ENCODE measurements at places on chromosomes 1 and 21.

DNA sequence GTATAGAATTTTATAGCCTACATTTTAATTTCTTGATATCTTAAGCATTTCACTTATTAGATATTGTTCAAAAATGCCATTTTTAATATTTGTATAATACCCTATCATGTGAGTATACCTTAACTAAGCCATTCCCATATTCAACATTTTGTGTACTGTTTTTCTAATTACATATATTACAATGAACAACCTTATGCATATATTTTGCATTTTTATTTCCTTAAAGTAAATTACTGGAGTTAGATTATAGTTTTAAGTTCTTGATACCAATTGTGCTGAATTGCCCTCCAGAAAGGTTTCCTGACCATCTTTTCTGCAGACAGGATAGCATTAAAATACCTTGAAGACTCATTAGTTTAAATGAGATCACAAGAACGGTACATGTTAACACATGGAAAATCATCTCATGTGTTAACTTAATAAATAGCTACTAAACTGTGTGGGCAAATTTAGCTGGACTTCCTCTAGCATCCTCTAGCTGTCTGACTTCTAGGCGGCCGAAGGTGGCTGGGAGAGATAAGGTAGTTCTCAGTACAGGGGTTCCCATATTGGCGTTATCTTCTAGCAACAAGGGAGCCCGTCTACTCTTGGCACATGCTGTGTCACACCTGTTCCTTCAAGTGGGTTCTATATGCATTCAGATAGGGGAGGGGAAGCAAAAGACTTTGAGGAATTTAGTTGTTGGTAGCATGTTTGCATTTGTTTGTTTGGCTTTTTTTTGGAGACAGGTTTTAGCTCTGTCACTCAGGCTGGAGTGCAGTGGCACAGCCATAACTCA is 8.9 kb downstream of the DCLRE1B start:
- no peak for DNase-seq

GRCh38 chr21:45947296-45947695 is 34.3 kb upstream of the COL6A1 start:
- DNase-seq: no peak

GRCh38 chr1:90850181-90850897 is 133.2 kb upstream of the BARHL2 start:
- no peak for DNase-seq

GRCh38 chr1:55064861-55065263 is 25.5 kb downstream of the PCSK9 start:
- no peak for DNase-seq

- no peak for DNase-seq
These were observed 3.0 kb downstream of the NHLH2 start for GRCh38 chr1:115837740-115838421.

- no peak for DNase-seq
These were observed 24.6 kb upstream of the PLA2G2C start for GRCh38 chr1:20210736-20211460.

DNA sequence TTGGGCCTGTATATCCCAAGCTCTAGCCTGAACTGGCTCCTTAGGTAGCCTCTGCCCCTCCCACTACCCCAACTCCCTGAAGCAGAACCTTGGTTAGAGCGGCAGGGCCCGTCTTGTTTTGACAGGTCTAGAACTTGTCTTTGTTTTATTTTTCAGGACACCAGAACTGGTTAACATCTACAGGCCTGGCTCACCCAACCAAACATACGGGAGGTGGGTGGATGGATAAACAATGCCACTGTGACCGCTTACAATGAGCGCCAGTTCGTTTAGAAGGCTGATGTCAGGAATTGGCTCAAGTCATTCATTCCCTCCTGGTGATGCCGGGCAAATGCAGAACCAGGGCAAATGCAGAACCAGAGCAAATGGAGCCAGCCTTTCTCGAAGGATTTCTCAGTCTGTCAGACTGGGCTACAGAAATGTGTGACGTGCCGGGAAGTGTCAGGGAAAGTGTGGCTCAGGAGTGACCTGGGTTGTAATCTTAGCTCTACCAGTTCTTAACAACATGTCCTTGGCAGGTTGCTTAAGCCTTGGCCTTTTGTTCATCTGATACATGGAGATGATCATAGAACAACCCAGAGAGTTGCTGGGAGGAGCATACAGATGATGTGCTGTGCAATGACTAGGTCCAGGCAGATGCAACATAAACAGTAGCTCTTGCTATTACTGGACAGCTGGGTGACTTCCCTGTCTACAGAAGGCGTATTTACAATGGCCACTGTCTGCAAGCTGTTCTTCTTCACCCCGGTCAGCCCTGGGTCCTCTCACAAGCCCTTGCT is 30.5 kb upstream of the BTG2 start:
- no peak for DNase-seq

DNA sequence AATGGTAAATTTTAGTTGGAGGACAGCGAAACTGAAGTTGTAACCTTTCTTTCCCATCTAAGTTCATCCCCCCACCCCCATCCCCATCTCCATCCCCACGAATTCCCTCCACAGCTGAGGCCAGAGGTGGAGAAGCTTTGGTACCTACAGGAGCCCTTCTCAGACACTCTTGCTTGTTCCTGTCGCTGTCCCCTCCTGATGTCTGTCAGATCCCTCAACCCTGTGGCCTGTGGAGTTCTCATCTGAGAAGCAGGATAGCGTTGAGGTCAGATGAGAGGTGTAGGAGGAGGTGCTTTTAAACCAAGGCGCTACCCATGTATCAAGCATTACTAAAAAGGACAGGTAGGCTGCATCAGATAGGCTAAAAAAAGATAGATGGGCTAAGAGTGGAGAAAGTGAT is 769 bp downstream of the NTPCR start:
- no peak for DNase-seq

DNA sequence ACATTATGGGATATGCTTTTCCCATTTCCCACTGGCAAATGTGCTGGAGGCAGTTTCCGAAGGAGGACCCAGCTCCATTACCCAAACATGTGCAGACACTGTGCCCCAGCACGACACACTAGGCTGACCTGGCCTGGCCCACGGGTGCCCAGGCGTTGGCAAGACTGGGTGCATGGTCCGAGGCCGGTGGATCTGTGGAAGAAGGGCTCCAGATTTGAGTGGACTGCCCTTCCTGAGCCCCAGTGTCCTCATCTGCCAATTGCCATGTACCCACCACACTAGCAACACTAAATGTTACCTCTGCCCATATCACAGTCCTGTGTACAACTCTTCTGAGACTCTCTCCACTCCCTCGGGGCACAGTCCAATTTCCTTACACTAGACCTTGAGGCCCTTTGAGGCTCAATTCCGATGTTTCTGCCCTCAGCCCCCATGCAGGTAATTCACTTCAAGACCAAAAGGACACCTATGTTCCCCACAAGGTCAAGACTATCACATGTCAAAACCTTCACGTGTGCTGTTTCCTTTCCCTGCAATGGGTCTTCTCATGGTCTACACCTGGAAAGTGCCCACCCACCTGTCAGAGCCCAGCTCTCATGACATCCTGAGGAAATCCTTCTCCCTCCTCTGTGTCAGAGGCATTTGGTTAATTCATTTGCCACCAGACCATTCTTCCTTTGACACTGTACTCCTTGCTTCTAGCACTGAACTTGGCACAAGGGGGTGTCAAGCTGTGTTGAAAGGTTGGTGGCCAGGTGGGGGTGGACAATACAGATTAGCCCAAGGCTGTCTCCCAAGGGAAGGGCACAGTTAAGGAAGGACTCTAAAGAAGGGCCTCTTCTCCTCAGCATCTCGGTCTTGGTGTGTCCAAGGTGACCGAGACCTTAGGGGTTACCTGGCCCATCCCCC is 124.9 kb downstream of the DMRTB1 start:
- DNase-seq: peak; percentile 11

- no peak for DNase-seq
These were observed 887.1 kb downstream of the LRRIQ3 start for GRCh38 chr1:73310797-73311381.

DNA sequence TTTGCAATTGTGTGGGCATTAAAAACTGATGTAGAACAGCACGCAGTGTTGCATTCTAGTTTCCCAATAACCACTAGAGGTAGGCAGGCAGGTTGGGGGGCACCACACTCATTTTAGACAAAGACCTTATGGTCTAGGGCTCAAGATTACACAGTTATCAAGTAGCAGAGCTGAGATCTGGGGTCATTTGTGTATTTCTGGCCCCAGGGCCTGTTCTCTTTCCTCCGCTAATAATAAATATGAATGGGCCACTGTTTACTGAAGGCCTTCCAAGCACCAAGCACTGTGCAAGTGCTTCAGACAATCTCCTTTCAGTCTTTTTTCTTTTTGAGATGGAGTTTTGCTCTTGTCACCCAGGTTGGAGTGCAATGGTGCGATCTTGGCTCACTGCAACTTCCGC is 23.9 kb downstream of the LDLRAD2 start:
- DNase-seq: no peak

- no peak for DNase-seq
These were observed 37.4 kb upstream of the ZBTB40 start for GRCh38 chr1:22414244-22414751.

GRCh38 chr21:44969931-44970755 is 30.3 kb downstream of the SLX9 start:
- DNase-seq: no peak

DNA sequence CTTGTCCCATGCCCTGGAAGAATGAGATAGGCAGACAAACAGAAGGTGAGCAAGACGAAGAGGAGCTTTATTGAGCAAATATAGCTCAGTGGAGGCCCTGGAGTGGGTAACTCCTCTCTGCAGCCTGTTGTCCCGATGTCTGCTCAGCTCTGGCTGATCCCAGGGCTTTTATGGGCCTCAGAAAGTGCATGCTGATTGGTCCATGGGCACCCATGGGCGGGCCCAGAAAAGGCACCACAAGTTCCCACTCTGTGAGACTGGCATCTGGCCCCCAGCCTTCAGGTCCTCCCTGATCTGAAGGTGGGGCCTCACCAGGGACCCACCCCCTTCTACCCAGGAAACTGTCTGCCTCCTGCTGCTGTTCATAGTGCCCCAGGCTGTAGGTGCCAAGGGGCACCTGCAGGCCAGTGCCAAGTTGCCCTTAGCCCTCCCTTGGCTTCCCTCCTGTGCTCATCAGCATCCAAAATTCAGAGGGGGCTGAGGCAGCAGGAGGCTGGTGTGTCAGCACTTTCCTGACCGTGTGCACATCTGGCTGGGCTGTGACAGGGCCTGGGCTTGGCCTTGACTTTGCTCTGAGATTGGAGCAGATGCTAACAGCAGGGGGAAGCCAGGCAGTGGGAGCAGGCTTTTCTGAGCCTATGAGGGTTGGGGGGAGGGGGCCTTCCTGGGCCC is 35.4 kb downstream of the ACTL8 start:
- no peak for DNase-seq

DNA sequence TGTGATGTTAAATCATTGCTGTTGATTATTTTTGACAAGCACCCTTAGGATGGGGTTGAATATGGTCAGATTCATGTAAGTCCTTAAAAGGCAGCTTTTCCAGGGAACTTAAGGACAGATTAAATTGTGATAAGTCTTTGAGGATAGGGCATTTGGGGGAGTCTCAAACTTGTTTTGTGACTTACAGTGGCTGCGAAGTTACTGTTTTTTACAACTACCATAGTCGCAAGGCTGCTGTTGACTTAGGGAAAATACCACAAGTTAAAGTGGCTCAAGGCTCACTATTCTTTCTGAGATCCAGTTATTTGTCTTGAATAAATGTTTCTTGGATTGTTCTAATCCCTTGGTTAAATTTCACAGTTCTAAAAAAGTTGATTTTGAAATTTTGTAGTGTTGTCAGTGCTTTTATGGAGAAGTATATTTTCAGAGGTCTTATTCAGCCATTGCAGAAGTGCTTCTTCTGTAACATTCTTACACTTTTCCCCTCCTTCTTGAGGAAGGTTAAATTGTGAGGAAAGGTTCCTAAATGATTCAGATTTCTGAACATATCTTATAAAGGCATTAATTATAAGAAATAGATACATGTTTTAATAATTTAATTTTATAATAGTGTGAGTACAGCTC is 47.0 kb upstream of the MPC2 start:
- DNase-seq: no peak

DNA sequence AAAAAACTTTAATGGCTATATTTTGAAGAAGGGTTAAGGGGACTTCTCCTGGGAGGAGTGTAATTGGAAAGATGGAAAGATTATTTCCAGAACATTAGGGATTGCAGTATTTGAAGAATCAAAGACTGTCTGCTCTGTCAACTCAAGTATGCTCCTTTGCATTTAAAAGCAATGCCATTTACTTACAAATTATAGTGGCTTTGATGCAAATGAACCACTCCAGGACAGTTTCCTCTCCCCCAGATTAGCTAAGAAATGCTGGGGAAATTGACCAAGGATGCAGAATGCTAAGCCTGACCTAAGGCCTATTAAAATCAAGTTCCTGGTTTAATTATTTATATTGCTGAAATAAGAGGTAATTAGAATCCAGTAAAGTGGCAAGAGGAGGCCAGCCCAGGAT is 110.5 kb upstream of the CAMK1G start:
- DNase-seq: no peak

DNA sequence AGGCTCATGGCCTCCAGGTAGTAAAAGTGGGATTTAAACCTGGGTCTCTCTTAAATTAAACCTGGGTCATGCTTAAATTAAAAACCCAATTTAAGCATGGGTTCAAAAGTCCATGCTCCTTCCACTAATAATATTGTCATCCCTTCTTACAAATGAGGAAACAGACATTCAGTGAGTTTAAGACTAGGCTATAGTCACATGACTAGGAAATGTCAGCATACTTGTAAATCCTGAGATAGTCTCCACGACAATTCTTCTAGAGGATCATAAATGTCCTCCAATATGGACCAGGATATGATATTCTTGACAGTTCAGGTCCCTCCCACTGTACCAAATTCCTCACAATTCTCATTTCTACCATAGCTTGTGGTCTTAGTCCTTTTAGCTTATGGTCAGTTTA is 10.5 kb upstream of the IGFN1 start:
- no peak for DNase-seq

DNA sequence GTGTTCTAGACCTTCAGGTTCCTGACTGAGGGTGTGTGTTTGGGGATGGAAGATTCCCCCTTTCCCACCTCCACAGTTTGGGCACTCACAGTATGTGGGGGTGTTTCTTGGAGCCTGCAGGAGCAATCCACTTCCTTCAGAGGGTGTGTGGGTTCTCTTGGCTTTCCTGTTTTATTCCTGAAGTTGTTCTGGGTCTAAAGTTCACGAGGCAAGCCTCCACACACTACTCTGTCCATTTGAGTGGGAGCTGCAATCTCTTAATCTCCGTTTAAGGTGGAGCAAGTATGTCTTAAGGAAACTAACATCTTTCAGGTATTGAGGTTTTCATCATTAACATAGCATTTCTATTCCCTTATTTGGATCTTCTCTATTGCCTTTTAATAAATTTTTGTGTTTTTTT is 141.8 kb downstream of the TENT5C start:
- DNase-seq: no peak

DNA sequence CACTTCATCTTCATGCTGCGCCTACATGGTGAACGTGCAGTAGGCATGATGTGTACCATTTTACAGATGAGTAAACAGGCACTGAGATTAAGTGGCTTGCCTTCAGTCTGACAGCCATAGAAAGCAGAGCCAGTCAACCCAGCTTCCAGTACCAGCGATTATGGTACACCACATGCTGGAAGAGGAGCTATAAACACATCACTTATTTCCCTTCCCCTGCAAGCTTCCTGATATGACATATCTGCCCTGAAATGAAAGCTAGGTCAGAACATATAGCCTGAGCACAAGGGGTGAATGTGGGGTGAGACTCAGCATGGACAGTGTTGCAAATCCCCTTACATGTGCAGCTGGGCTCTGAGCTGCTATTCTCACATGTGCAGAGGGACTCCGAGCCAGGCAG is 33.8 kb upstream of the IL20 start:
- DNase-seq: no peak
